ENCODE measurements at places on chromosomes 1 and 21. TPM values are rescaled to one million over a fixed set of nuclear protein-coding genes. Genes with fewer than 3 reads are reported as not detected.

GRCh38 chr1:231187571-231187970, 25.7 kb downstream of the TRIM67 start:
- H3K27me3 ChIP-seq: peaks cover 34% of the 10 kb centered on the region
- H3K4me1 ChIP-seq: no peaks in the 10 kb centered on the region
- H3K36me3 ChIP-seq: no peaks in the 10 kb centered on the region
- DNase-seq: no peak
- H3K27ac ChIP-seq: no peak overlapping the region

DNA sequence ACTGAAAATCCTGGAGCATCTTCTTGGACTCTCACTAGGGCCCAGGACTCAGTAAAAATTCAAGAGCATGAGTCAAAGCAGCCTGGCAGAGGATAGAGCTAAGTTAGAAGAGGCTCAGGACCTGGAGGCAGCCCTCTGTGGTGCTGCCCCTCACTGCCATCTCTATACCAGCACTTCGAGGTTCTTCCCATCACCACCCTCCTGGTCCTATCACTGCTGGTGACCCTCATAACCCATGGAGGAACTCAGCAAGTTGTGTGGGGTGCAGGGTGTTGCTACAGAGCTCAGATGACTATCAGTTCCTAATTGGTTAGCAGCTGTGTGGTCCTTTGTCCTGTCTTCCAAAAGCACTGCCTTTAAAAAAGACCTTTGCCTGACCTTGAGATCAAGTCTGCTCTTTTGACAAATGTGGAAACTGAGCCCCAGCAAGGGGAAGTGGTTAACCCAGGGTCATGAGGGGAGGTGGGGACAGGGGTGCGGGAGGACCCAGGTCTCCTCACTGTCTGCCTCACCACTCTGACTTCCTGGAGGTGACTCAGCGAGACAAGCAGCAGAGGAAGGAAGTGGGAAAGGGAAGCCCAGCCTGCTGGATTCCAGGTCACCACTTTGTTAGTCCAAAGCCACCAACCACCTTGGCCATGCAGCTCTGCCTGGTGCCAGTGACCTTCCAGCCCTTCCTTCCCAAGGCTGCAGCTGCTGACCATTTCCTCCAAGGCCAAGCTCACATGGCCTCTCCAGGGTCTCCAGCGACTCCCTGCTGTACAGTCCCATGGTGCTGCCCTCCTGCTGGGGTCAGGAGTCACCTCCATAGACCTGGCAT, 199.4 kb upstream of the EDN2 start:
- no peaks in the 10 kb centered on the region for H3K36me3 ChIP-seq
- H3K27me3 ChIP-seq: peaks cover 2% of the 10 kb centered on the region
- no peak for DNase-seq
- H3K27ac ChIP-seq: peak overlapping the region; percentile 76
- H3K4me1 ChIP-seq: peaks cover 59% of the 10 kb centered on the region

DNA sequence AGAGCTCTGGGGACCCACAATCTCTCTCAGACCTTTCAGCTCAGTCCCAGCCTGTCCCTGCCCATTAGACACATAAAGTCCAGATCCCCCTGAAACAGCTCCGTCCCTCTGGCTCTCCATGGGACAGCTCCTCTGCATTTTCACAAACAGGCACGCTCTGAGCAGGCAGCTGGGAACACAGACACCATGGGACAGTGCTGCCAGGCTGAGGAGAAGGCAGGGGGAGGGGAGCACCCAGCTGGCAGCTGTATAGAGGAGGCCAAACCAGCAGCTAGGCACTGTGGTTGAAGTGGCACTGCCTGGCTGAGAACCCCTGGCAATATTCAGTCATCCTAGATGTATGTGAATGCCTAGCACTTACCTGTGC, 2.0 kb downstream of the TMEM63A start:
- H3K27me3 ChIP-seq: no peaks in the 10 kb centered on the region
- H3K36me3 ChIP-seq: no peaks in the 10 kb centered on the region
- DNase-seq: no peak
- H3K4me1 ChIP-seq: peaks cover 44% of the 10 kb centered on the region

DNA sequence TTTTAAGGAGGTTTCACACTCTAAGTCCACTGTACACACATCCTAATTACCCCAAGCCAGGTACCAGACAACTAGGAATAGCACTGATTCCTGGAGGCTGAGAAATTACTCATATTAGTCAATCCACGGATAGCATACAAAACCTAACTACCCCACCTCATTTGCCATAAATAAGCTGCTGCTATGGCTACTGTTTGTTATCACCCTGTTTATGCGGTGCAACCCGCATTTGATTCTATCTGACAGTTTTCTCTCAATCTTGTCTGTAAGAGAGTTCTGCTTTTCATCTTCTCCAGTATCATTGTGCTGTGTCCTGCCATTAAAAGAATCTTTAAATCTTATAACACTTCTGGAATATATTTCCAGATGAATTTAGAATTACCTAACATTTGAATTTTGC, 1496.5 kb downstream of the PLA2G4A start:
- peaks cover 2% of the 10 kb centered on the region for H3K27me3 ChIP-seq
- no peak overlapping the region for H3K4me3 ChIP-seq
- no peaks in the 10 kb centered on the region for H3K36me3 ChIP-seq
- no peak overlapping the region for H3K27ac ChIP-seq
- no peaks in the 10 kb centered on the region for H3K4me1 ChIP-seq

CASQ2 gene
- total RNA-seq: not detected

DNA sequence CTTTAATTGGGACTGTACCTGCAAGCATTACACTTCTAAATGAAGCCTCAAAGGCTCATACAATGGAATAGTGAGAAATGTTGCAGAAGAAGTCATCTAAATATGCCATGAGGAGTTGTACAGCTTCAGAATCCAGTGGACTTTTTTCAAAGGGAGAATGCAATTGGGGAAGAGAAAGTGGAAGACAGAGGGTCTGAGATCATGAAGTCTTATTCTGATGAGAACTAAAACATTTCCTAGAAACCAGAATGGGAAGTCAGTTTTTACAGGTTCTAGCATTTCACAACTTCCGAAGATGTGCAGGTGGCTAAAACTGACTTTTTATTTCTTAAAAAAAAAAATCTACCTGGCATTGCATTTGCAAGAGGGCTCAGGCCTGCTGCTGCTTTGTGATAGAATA, 424.4 kb upstream of the RUNX1 start:
- no peaks in the 10 kb centered on the region for H3K36me3 ChIP-seq
- H3K4me3 ChIP-seq: no peak overlapping the region
- H3K4me1 ChIP-seq: peaks cover 55% of the 10 kb centered on the region
- H3K27ac ChIP-seq: no peak overlapping the region

DNA sequence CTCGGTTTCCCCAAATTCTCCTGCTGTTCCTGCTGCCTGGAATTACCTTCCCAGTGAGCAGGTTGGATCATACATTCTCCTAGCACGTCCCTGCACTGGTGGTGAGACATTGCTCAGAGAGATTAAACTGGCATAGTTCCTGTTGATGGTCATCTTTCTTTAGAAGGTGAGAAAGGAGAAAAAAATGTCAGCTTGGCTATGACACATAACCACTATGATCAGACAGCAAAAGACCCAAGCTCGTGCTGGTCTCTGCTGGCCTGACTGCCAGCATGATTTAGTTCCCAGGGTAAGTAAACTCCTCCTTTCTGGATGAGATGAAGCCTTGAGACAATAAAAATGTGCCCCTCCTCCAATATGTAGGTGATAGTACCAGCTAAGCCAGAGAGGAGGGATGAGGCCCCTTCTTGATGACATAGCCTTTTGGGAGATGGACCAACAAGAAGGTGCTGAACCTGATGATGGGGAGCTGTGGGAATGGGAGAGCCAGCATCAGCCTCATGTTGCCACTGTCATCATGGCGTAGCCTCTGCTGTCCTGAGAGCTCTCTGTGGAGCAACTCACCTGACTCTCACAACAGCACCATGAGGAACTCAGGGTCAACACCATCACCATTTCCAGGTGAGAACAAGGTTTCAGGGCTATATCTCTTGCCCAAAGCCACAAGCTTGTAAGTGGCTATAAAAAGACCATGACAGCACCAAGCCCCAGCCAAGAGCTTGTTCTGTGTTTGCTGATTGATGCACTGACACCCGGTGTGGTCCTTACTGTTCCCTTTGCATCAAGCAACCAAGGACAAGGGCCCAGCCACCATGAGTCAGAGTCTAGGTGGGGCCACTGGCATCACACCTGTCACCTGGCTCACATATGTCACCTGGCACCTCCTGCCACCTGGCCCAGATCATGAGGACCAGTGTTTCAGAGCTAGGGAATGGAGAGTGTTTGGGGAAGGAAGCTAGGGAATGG, 200.0 kb downstream of the MATN1 start:
- peak overlapping the region; percentile 92 for H3K27ac ChIP-seq
- peaks cover 7% of the 10 kb centered on the region for H3K27me3 ChIP-seq
- peaks cover 58% of the 10 kb centered on the region for H3K4me1 ChIP-seq
- peak; percentile 96 for DNase-seq
- H3K4me3 ChIP-seq: peak overlapping the region; percentile 74
- no peaks in the 10 kb centered on the region for H3K36me3 ChIP-seq

GRCh38 chr1:50305808-50306207, 117.4 kb downstream of the DMRTA2 start:
- H3K36me3 ChIP-seq: no peaks in the 10 kb centered on the region
- H3K27me3 ChIP-seq: no peaks in the 10 kb centered on the region
- H3K27ac ChIP-seq: no peak overlapping the region
- no peak for DNase-seq
- no peak overlapping the region for H3K4me3 ChIP-seq
- H3K4me1 ChIP-seq: no peaks in the 10 kb centered on the region

DNA sequence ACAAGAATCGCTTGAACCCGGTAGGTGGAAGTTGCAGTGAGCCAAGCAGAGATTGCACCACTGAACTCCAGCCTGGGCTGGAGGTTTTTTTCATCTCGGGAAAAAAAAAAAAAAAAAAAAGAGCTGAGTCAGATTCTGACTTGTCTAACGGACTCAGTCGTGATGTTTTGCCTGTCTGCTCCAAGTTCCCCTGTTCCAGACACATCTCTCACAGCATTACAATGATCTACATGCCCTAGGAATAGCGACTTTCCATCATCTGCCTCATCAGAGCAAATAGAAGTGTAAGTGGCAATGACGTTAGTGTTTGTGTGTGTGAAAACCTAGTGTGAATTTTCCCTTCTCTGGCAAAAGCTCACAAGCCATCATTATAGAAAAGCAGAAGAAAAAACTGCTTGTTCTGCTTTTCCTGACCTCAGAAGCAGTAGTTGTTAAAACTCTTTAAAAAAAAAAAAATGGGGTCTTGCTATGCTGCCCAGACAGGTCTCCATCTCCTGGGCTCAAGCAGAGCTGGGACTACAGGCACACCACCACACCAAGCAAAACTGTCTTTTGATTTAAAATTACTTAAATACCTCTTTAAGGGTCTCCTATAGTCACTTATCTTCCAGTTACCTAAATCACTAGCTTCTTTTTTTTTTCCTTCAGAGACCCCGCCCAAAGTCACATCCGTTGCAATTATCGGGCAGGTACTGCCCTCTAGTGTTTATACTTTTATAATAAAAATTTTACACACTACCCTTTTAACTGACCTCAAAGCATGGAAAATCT, 37.3 kb downstream of the PLEKHO1 start:
- peak; percentile 41 for DNase-seq
- H3K36me3 ChIP-seq: no peaks in the 10 kb centered on the region
- peaks cover 41% of the 10 kb centered on the region for H3K4me1 ChIP-seq
- H3K27ac ChIP-seq: peak overlapping the region; percentile 87
- H3K27me3 ChIP-seq: no peaks in the 10 kb centered on the region
- peak overlapping the region; percentile 69 for H3K4me3 ChIP-seq

DNA sequence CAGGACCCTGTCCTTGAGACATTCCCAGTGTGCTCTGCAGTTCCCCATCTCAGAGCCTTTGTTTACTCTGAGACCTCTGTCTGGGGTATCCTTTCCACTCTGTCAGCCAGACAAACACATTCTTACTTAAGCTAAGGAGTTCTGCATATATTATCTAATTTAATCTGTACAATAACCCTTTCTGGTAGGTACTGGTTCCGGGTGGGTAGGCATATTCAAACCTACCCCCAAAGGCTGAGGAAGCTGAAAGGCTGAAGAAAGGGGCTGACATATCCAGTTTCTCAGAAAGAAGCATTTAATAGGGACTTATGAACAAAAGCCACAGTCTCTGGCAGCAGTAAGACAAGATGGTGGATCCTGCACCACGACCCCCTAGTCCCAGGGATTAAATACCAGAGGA, 53.1 kb downstream of the KCNN3 start:
- no peak overlapping the region for H3K4me3 ChIP-seq
- H3K4me1 ChIP-seq: peaks cover 6% of the 10 kb centered on the region
- no peak for DNase-seq
- H3K36me3 ChIP-seq: no peaks in the 10 kb centered on the region
- H3K27ac ChIP-seq: no peak overlapping the region
- peaks cover 57% of the 10 kb centered on the region for H3K27me3 ChIP-seq

GRCh38 chr21:45496968-45497845, 45.0 kb downstream of the SLC19A1 start:
- no peak overlapping the region for H3K4me3 ChIP-seq
- no peak for DNase-seq
- no peak overlapping the region for H3K27ac ChIP-seq

GRCh38 chr1:182217967-182218366, 156.5 kb upstream of the ZNF648 start:
- H3K36me3 ChIP-seq: peaks cover 17% of the 10 kb centered on the region
- peak overlapping the region; percentile 86 for H3K27ac ChIP-seq

DNA sequence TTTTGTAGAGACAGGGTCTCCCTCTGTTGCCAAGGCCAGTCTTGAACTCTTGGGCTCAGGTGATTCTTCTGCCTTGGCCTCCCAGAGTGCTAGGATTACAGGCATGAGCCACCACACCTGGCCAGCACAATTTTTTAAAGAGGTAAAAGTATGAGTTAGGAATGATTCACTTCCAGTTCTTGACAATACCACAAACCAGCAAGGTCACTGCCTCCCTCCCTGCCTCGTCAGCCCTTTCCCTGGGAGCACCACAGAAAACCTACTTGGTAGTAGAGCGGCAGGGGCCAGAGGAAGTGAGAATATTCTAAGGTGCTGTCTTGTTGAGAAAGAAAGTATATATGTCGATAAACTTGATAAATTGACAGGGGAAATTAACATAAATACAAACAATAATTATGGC, 10.8 kb upstream of the CDA start:
- no peak overlapping the region for H3K4me3 ChIP-seq
- peaks cover 43% of the 10 kb centered on the region for H3K4me1 ChIP-seq
- peaks cover 12% of the 10 kb centered on the region for H3K27me3 ChIP-seq

AGL gene
- 7.2 TPM for total RNA-seq

ETNK2 gene
- total RNA-seq: 4.5 TPM

DNA sequence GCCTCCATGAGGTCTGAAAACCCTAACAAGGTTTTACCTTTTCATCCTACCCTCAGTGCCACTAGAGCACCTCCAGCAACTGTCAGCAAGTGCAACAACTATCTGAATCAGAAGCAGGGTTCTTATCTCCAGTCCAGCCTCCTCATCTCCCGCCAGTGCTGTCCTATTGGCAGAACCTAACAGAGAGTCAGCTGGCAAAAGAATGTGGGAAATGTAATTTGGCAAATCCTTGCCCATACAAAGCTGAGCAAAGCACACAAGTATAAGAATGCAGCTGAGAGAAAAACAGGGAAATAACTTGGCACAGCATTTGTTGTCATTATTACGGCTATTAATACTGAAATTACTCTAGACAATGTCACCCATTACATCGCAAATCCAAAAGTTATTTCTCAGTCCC, 124.2 kb downstream of the ATP6V1G3 start:
- DNase-seq: peak; percentile 32
- peaks cover 11% of the 10 kb centered on the region for H3K4me1 ChIP-seq
- no peak overlapping the region for H3K27ac ChIP-seq
- H3K4me3 ChIP-seq: no peak overlapping the region
- H3K36me3 ChIP-seq: no peaks in the 10 kb centered on the region

All from HFFc6 (cell line).